ENCODE measurements at places on chromosomes 4 and X. TPM values are rescaled to one million over a fixed set of nuclear protein-coding genes. Genes with fewer than 3 reads are reported as not detected.

CITED1 gene
- total RNA-seq: 0.45 TPM

- DNase-seq: no peak
Measured at GRCh38 chrX:152220606-152221005, 82.2 kb upstream of the MAGEA10 start.

ART3 gene
- total RNA-seq: 1.2 TPM

DNA sequence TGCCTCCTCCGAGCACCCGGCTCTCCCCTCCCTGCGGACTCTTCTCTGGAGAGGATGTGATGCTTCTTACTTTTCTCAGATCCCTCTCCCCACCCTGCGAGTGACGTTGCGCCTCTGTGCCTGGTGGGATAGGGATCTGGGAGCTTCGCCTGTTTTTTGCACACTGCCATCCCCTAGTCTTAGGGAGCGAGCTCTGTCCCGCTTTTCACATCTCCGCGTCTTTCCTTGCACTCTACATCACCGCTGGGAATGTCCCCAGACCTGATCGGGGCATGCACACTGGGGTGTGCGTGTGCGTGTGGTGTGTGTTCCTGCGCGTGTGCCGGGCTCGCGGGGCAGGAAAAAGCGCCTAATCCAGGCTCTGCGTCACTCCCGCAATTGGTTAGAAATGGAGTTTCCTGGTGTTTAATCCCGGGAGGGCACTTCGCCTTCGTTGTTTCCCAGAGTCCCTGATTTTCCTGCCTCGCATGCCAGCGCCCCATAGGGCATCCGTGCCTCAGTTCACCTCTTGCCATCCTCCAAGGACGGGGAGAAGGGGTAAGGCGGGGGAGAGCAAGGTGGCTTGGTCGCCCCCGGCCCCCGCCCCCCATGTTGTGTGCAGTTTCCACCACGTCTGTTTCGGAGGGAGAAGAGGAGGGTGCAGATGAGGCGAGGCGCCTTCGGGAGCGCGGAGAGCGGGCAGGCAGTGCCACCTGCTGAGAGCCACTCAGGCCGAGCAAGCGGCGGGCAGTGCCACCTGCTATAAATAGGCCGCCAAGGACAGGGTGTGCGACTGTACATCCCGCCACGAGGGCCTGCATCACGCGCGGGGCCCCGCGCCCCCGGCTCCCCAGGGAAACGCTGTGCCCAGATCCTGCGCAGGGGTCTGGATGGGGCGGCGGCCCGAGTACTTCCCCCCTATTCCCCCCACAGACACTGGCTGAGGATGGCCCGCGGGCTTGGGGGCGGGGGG lies 759 bp upstream of the TBC1D1 start:
- DNase-seq: peak; percentile 62

- DNase-seq: no peak
Measured at GRCh38 chr4:11081006-11081405, 347.7 kb downstream of the HS3ST1 start.

LANCL3 gene
- total RNA-seq: 1.8 TPM

ZDHHC9 gene
- 17.6 TPM for total RNA-seq

POLN gene
- 4.8 TPM for total RNA-seq

GRCh38 chr4:89496851-89497250 lies 189.3 kb upstream of the GPRIN3 start:
- no peak for DNase-seq

All from GM23338 (cell line).